Right renal cortex interstitium (tissue), 3 donors: ENCODE measurements at places on chromosomes 5 and 9.

DNA sequence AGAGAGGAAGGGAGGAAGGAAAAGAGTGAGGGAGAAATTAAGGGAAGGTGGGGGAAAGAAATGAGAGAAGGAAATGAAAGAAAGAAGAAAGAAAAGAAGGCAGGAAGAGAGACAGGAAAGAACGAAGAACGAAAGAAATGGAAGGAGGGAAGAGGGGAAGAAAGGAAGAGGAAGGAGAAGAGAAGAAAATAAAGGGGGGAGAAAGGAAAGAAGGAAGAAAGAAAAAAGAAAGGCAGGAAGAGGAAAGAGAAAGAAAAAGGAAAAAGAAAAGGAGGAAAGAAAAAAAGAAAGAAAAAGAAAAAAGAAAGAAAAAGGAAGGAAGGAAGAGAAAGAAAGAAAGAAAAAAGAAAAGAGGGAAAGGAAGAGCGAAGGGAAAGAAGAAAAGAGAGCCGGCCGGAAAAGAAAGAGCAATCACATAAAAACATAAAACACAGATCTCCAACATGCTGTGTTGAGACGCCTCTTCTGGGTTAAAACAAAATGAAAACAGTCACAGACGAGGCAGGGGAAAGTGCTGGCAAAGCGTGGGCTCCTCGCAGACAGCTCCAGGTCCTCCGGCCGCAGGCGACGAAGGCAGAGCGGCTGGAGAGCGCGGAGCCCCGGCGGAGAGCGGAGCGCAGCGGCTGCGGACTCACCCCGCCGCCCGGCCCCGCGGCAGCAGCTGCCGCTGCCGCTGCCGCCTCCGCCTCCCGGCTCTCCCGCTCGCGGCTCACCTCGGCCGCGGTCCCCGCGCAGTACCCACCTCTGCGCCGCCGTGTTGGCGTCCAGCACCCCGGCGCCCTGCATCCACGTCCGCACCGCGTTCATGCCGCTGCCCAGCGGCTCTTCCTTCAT, 896 bp downstream of the EBF1 start:
- DNase-seq, result no peak

DNA sequence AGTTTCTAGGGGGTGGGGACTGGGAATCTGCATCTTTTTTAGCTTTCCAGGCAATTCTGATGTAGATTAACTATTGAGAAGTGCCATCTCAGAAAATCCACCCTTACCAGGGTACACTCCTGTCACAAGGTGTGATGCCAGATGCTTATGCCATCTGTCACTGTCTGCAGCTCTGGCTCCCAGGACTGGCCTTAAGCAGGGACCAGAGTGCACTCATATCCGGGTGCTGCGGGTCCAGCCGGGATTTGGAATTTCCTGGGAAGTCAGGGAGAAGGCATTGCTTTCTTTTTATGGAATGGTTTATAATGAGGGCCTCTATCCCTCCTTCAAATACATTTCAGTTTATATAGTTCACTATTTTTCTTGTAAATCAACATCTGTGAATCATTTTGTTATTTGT, 92.6 kb downstream of the TMEM174 start:
- DNase-seq, result no peak

- no peak for DNase-seq
Measured at GRCh38 chr5:60404171-60404570, 295.8 kb downstream of the DEPDC1B start.

- no peak for DNase-seq
Measured at GRCh38 chr5:137666901-137667300, 69.0 kb downstream of the KLHL3 start.

- DNase-seq, result no peak
Measured at GRCh38 chr9:34982361-34982760, 7.2 kb upstream of the DNAJB5 start.

GRCh38 chr9:122217640-122218039, 11.1 kb downstream of the LHX6 start:
- DNase-seq, result no peak

GRCh38 chr5:38202741-38203140, 55.6 kb upstream of the EGFLAM start:
- DNase-seq, result no peak

GRCh38 chr9:72211047-72211446, 61.8 kb downstream of the GDA start:
- no peak for DNase-seq

DNA sequence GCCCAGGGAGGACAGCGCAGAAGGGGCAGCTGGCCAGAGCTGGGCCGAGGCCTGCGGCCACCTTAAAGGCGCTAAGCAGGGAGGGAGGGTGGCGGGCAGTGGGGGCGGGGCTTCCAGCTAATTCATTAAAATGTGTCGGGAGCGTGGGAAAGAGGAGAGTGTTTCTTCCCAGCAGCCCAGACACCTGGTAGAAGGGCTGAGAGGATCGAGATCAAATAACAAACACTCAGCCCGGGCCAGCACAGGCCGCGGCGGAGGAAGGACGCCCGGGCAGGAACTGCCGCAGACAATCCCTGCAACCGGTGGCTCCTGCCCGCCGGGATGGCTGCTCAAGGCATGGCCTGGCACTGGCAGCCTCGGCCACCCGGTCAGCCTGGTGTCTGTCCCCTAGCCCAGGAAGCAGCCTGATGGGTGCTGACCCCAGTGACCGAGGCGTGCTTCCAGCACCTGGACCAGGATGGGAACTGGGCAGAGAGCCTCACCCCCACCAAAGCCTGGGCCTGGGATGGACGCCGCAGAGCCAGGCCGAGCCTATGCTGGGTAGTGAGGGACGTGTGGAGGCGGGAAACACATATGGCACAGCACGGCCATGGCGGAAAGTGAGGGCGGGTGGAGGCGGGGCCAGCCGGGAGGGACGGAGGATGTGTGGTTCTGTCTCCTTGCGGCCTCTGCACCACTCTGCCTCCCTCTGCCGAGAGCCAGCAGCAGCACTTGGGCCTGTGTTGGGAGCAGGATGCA, 3.2 kb upstream of the NRARP start:
- DNase-seq, result no peak

GRCh38 chr9:76644171-76644570, 120.1 kb upstream of the PCA3 start:
- DNase-seq, result no peak

DNA sequence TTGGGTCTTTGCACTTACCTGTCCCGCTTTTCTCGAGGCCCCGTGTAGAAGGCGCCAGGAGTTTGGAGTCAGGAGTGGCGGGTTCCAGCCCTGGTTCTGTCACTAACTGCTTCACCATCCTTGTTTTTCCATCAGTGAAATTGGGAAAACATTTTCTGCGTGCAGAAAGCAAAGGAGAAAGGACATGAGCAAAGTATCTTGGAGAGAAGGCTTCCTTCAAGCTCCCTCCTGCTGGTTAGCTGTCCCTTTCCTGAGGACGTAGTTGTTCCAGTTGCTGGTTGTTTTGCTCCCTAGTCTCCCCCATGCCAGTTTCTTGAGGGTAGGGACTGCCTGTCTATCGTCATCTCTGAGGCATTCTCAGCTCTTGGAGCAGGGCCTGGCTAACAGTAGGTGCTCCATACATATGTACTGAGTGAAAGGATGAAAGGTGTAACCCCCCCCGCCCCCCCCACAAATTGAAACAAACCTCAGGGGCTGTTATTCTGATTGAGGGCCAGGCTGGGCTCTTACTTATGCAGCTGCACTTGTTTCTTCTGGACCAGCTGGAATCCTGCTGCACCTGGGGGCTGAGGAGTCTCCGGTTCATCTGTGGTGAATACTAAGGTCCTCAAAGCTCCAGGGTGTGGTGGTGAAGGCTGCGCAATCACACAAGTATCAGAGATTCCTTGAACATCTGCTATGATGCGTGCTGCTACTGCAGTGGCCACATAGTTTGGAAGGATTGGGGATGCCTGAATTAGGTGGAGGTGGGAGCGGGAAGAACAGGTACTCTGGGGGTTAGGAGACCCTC, 1.0 kb downstream of the SMIM3 start:
- no peak for DNase-seq

- DNase-seq, result no peak
Measured at GRCh38 chr9:14560194-14560593, 133.0 kb downstream of the ZDHHC21 start.

- DNase-seq, result no peak
Measured at GRCh38 chr5:141382469-141383294, at the start of gene PCDHGA7. Gene PCDHGA7 (plus strand): TSS chr5:141382742. CDS start chr5:141382900, 158 bp downstream.

- DNase-seq, result no peak
Measured at GRCh38 chr9:137383784-137384756, 38.9 kb downstream of the EXD3 start.

DNA sequence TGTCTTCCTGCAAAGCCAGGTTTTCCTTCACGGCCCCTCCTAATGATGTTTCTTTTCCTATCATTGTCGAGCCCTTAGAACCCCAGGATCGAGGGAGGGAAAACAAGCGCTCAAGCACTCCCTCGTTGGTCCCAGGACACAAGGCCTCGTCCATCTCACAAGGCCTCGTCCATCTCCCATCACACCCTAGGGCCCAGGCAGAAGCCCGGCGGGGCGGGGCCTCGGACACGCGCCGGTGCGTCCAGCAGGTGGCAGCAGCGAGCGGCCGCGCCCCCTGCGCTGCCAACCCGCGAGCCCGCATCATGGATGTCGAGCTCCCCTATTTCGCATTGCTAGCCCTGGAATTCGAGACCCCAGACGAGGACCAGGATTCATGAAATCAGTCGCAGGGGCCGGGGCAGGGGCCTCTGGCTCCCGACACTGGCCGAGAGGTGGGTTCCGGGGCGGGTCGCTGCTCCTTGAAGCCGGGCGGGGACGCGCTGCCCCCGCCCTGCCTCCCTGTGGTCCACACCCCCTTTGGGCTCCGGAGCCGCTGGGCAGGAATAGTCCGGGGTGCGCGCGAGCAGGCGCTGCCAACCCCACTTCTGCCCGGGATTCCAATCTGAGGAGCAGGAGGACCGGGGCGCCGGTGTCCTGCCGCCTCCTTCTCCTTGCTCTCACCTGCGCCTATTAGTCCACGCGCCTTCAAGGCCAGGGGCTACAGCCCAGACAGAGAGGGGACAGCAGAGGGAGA, at the start of gene ABLIM3:
ABLIM3 (plus strand) TSS at position 270 of the 733 bp plus-strand sequence. CDS start 603 bp downstream, outside the sequence.
- no peak for DNase-seq

GRCh38 chr5:134523543-134524271, 1.8 kb upstream of the JADE2 start:
- no peak for DNase-seq

GRCh38 chr5:95907067-95907705, 54.5 kb downstream of the ELL2 start:
- no peak for DNase-seq

- no peak for DNase-seq
Measured at GRCh38 chr5:124039410-124039809, 527.4 kb downstream of the CSNK1G3 start.

DNA sequence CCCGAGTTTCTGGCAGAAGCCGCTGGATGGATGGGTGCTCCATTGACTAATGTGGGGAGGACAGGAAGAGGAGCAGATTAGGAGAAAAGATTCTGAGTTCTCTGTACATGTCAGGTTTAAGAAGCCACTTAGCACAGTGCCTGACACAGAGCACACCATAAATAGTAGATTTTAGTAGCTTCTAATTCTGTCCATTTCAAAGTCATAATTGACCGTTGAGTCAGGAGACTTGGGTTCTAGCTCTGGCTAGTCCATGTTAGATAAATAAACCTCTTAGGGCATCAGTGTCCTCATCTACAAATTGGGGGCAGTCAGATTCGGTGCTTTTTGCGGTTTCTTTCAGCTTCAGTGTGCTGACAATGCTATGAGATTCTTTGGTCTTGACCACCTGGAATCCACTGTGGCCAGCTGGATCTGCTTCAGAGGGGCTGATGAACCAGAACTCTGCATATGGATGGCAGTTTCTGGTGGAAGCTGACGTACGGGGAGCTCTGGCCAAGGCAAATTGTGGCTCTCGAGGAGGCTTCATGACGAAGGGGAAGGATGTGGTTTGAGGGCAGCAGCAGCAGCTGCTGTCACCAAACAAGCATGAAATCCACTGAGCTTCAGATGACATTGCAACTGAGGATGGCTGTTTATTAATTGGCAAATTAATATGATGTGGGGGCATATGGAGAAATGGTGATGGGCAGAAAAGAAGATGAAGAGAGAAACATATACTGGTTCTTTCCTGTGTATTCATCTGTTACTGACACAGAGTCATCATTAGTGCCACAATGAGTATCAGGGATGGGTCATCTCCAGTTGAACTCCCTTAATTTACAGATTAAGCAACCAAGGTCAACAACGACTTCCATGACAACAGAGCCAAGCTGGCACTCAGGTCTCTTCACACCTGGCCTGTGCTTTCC, 134.4 kb downstream of the AOPEP start:
- DNase-seq, result no peak
